ENCODE measurements at places on chromosomes 3 and 15.
A peak's percentile ranks its signal among the peaks of the same experiment; 100 is the strongest.

- DNase-seq: no peak
These were observed 104.7 kb downstream of the ZBTB20 start for GRCh38 chr3:115042351-115042750.

DNA sequence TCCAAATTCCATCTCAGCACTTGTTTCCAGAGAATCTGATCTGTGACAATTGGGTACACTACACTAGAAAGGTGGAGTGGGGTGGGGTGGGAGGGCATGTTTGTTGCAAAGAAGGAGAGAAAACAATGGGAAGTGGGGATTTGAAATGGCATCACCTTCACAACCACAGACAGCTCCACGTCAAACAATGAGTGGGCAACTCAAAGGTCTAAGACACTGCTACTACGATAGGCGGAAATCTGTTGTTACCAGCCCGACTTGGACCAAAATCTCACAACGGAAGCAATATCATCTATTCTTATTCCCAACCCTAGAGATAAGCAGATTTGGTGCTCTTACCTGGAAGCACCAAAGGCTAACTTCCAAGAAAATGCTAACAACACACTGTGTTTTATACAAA, 3.3 kb downstream of the CYP19A1 start:
- DNase-seq: no peak

DNA sequence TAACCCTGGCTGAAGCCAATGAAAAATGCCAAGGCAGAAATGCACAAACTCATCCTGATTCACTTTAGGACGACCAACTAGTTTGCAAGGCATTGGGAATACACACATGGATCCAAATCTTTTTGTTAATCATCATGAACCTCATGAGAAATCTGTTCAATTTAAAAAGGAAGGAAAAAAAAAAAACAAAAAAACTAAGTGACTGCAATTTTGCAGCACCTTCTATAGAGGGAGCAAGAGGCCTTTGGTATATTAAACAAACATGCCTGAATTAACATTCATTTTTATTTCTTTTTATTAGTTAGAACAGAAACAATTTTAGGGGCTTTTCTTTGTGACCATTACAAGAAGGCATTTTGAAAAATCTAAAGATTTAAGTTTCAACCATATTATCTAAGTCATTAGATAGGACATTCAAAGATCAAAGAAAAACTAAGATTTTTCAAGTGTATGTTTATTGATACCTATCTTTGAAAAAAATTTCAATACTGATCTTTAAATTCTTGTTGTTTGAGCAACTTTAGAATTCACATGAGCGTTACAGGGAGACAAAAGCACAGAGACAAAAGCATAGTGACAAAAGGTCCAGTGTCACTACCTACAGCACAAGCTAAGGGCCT, 182.4 kb downstream of the CBLB start:
- DNase-seq: no peak

DNA sequence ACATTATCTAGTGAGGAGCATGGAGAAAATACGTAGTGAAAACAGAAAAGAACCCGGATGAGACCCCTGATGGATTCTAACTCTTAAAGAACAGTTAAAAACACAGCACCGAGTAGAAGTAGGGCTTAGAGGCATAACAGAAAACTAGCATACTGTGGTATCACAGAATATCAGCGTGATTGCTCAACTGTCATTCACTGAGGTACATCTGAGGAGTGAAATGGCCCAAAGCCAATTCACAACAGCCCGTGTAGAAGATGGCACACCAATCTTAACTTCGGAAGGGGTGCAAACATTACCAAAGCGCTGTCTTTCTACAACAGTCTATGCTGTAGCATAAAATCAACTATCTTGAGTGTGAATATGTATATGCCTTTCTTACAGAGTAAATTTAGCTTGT, 1.8 kb downstream of the CLASP2 start:
- no peak for DNase-seq

DNA sequence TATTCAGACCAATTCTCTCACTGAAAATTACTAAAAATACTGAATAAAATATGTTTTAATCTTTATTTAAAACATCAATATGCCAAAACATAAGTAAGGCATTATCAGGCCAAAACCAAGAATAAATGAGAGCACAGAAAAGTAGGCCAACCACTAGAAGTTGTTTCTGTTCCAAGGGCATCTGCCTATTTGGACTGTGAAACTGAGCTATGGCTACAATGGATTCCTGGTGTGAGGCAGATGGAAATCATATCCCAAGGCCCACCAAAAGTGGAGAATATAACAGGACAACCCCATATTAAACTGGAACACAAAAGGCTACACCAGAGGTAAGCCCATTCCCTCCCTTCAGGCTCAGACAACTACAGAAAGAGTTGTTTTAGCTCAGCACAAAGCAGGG, 302.8 kb upstream of the IL12A start:
- DNase-seq: no peak

DNA sequence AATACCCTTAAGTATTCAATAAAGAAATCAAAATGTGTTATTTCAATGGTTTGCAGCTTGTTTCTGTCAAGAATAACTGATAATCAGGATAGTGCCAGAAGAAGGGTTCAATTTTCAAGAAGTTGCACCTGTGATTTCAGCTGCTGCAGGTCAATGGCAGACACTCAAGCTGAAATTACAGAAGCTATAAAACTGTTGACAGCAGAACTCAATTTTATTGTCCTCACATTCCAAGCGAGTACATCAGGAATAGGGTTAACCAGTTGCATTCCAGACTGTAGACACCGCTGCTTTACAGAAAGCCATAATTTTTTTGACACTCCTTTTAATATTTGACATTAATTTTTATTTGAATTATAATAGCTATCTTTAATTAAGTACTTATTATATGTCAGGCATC, 364.1 kb downstream of the CGGBP1 start:
- DNase-seq: no peak

DNA sequence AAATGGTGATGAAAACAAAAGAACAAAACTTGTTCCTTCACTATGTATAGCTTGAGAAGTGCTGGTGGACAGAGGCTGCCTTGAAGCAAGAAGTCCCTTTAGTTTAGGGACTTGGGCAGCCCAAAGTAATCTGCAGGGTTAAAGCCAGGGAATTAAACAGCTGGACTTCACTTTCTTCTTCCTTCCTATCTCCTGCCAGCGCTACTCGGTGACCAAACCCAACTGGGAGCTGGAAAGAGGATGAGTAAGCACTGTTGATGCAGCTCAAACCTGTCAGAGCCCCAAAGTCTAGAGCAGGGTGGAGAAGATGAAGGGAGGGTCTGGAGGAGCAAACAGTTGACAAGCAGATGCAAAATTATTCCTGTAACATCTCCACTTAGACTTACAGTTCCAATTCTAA, 73.1 kb upstream of the FBN1 start:
- no peak for DNase-seq

- DNase-seq: no peak
These were observed 45.9 kb upstream of the ATP1B3 start for GRCh38 chr3:141830508-141830907.

DNA sequence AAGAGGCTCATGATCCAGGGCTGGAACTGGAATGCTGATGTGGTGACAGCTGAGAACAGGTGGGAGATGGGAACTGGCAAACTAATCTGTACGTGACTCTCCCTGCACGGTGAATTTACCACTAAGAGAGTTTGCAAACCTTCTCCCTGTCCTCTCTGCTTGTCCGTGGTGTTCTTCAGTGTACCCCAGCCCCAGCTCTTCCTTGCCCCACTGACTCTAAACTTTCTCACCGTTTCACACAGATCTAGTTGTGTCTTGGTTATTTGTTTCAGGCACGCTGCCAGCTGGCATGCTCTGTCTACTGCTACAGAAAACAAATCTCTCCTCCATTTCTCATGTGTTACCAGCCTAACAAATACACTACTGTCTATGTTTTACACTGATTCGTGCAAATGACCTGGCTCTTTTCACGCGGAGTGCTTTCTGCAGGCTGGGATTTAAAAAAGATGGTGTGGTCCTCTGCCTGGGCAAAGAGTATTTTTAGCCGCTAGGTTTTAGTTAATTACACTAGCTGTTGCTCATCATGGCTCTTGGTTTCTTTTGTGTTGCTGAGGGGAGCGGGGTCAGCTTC, 192.7 kb upstream of the LRIG1 start:
- peak; percentile 64 for DNase-seq

DNA sequence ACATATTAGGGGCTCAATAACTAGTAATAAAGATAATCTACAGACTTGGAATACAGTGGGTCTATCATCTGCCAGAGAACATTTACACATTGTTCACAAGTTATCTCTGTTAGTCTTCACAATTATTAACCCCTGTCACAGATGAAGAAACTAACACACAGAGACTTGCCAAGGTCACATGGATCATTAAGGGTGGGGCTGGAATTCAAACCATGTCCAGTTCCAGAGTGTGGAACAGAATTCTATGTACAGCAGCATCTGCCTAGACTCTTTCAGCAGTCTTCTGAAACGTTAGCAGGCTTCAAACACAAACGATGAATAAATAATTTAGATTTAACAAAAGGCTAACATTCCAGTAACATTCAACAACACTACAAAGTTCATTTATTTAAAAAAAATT, 673.9 kb upstream of the NR2F2 start:
- no peak for DNase-seq

GRCh38 chr3:192514754-192515663, 212.3 kb downstream of the FGF12 start:
- peak; percentile 88 for DNase-seq

GRCh38 chr15:38593524-38593923, 28.9 kb upstream of the RASGRP1 start:
- no peak for DNase-seq

GRCh38 chr3:8482263-8482662, 19.4 kb upstream of the LMCD1 start:
- DNase-seq: no peak

GRCh38 chr15:51846463-51847230, 17.2 kb downstream of the TMOD3 start:
- no peak for DNase-seq

- DNase-seq: no peak
These were observed 55.1 kb downstream of the PDE8A start for GRCh38 chr15:85036716-85037115.

GRCh38 chr3:170520996-170521395, 64.9 kb downstream of the SLC7A14 start:
- no peak for DNase-seq

- DNase-seq: no peak
These were observed 20.5 kb downstream of the EXOSC7 start for GRCh38 chr3:44996556-44996969.

GRCh38 chr3:50232303-50232702, 3.7 kb upstream of the GNAI2 start:
- DNase-seq: no peak

GRCh38 chr3:48222616-48223513, at the start of gene CAMP:
CAMP (plus strand) TSS chr3:48223495; CDS start chr3:48223512, 17 bp downstream.
- peak; percentile 54 for DNase-seq

GRCh38 chr3:51999846-52000245, 4.2 kb upstream of the RPL29 start:
- DNase-seq: no peak

- DNase-seq: no peak
These were observed 729.2 kb downstream of the ROBO1 start for GRCh38 chr3:79038636-79039035.

- no peak for DNase-seq
These were observed 155.8 kb upstream of the FRMD4B start for GRCh38 chr3:69541711-69542088.

DNA sequence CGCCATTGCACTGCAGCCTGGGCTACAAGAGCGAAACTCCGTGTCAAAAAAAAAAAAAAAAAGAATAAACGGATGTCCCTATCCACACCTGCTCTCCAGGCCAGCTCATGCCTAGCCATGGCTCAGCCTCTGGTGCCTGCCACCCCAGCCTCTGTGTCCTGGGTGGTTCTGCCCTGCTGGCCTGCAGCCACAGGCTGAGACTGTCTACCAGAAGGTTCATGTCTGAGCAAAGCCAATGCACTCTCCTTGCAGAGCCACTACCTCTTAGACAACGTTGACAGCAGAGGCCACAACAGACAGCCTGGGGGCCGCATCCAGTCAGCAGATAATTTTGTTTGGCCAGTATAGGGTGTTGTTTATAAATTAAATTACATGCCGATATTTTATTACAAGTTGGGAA, 127.7 kb downstream of the ASB7 start:
- DNase-seq: no peak

- DNase-seq: no peak
These were observed 701.4 kb upstream of the LMCD1 start for GRCh38 chr3:7800006-7800780.

GRCh38 chr15:31458596-31459399, 132.2 kb downstream of the KLF13 start:
- DNase-seq: no peak

DNA sequence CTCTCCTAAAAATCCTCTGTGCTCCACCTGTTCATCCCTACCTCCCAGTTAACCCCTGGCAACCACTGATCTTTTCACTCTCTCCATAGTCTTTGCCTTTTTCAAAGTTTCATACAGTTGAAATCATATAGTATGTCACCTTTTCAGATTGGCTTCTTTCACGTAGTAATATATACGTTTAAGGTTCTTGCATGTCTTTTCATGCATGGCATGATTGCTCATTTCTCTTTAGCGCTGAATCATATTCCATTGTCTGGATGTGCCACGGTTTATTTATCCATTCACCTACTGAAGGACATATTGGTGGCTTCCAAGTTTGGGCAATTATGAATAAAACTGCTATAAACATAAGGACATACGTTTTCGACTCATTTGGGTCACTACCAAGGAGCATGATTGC, 28.7 kb downstream of the GLCE start:
- DNase-seq: no peak

GRCh38 chr3:96347289-96347688, 467.1 kb upstream of the EPHA6 start:
- no peak for DNase-seq

DNA sequence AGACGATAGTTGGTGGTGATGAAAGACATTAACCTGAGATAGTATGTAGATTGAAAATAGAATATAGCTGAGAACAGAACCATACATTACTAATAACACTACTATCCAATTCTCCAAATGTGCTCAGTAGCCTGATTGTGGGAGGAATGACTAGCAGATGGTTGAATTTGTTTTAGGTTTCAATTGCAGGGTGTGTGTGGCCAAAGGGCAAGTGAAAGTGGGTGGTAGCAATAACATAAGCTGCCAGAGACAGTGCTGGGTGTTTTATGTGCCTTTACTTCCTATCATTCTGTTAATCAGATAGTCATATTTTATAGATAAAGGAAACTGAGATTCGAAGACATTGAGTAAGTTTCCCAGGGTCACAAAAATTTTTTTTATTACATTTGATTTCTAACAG, 249.5 kb upstream of the ARL6 start:
- no peak for DNase-seq

GRCh38 chr3:13276438-13277195, 143.5 kb downstream of the NUP210 start:
- no peak for DNase-seq
